ENCODE measurements at places on chromosomes 6 and 20.

- no peak for DNase-seq
Observed at GRCh38 chr20:41837669-41838224, 219.6 kb upstream of the CHD6 start.

DNA sequence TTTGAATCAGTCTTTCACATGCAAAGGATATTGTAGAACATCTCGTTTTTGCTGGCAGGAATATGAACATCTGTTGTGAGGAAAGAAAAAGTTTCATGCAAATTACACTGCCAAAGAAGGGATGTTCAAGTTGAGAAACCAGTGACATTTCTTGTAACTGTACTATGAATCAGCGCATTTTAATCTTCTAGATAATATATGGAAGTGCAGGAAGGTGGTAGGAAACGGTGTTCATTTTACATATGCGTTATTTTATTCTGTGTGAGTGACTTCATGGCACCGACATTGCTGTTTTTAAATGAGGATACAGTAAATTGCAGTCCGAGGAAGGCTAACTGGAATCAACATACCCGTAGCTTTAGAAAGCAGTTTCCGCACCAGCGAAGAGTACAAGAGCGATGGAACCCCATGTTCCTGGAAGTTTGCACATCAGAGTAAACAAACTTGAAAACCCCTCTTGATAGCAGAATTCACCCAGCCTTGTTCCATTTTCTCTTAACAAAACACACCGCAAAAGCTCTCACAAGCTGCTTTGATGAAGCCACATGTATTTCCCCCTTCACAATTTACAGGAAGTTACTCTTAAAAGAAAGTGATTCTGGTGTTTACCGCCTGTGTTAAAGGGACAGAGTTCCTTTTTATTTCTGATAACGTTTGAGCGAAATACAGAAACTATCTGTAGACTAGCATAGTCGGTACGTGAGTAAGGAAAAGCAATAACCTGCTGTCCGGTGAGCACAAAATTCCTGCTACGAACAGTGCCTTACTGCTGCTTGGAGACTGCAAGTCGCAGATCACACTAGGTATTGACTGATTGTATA is 11.5 kb downstream of the PRDM1 start:
- DNase-seq: no peak

- DNase-seq: no peak
Observed at GRCh38 chr6:150149146-150149545, 6.3 kb downstream of the PPP1R14C start.

- no peak for DNase-seq
Observed at GRCh38 chr6:90809035-90809434, 222.2 kb upstream of the MAP3K7 start.

DNA sequence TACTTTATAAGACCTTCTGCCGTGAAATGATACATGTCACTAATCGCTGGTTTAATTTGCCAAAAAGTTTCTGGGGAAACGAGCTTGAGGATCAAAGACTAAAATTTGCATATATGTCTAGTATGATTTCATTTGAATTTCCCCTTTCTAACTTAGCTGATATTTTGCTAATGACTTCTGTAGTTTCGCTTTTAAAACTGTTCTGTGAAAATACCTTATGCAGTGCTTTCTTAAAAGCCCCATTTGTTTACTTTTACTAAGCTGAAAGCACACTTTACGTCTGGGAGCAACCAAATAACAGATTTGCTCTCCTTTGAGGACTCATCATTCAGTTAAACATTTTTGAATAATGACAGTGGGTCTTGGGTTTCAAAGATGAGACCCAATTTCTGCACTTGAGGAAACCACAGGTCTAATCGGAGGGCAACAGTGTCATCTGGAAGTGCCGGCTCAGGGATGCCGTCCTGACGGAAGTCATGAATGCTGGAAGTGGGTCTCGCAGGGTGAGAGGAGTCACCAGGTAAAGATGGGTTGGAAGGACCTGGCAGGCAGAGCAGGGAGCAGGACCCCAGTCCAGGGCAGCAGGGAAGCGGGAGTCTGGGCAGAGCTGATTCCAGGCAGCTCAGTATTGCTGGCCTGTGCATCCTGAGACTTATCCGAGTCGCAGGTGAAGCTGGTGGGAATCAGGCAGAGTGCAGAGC is 33.2 kb downstream of the PLEKHG1 start:
- no peak for DNase-seq

GRCh38 chr6:106684011-106684410 is 54.6 kb downstream of the QRSL1 start:
- DNase-seq: no peak

All from activated CD8-positive, alpha-beta memory T cell treated with anti-CD3 and anti-CD28 coated beads, Interleukin-2, amount 50 U/mL, for 4 hours (primary cell).